ENCODE measurements at places on chromosomes 11 and 22. TPM values are rescaled to one million over a fixed set of nuclear protein-coding genes. Genes with fewer than 3 reads are reported as not detected.

DNA sequence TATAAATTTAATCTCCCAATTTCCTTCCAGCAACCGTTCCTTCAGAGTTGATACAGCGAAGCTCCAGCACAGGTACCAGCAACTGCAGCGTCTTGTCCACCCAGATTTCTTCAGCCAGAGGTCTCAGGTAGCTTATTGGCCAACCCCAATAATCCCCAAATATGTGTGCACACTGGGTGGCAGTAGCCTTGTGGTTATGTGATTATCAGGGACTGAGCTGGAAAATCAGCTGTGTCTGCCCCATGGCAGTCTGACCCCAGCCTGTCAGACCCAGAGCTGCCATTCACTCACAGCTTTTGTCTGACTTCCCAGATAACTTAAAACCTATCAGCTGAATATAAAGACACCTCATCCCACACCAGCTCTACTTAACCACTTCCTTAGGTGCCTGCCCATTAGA is 2.0 kb downstream of the HSCB start:
- H3K27me3 ChIP-seq = no peaks in the 10 kb centered on the region
- H3K4me1 ChIP-seq = peaks cover 23% of the 10 kb centered on the region
- H3K4me3 ChIP-seq = peak overlapping the region; percentile 90
- no peak for DNase-seq
- H3K36me3 ChIP-seq = peaks cover 43% of the 10 kb centered on the region
- peak overlapping the region; percentile 66 for H3K27ac ChIP-seq

DNA sequence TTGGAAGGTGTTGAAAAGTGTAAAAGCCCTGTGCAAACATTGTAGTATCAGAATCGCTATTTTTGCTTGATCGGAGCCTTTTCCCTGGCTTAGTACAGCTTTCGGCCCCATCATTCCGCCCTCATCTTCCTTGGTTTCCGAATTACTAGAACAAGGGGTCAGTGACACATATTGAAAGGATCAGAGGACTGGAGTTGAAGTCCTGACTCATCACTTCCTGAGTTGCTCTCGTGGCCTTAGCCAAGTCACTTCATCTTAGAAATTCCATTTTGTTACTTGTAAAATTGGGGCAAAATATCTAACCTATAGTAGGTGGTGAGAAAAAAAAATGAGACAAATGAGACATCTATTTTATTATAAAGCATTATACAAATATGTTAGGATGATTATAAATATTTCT is 375.0 kb downstream of the NTM start:
- no peak for DNase-seq
- H3K4me3 ChIP-seq = no peak overlapping the region
- no peaks in the 10 kb centered on the region for H3K4me1 ChIP-seq
- no peak overlapping the region for H3K27ac ChIP-seq
- H3K27me3 ChIP-seq = no peaks in the 10 kb centered on the region
- no peaks in the 10 kb centered on the region for H3K36me3 ChIP-seq

DNA sequence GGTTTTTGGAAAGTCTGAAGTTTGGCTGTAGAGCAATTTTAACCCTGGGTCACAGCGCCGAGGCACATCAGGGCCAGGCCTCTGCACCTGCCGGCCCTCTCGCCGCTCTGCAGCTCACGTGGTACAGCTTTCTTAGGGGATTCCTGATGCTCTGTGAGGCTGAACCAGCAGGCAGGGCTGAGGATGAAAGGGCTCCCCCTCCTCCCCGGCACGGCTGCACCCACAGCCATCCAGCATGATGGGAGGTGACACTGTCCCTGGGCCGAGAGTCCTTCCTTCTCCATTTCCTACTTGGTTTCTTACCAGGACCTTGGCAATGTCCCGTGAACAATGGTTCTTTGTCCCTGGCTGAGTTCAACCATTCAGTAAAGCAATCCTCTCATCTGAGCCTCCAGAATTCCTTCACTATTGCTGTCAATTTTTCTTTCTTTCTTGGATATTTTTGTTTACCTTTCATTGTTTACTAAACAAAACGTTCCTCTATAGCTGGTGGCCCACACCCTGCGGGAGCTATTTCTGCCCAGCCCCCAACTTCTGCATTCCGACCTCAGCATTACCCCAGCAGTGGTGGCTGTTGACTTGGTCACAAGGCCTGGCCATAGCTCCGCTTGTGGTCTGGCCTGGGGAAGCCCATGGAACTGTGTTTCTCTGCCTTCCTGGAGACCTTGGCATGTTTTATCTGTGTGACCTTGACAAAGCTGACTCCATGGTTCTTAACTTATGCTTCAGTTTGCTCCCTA is 172.8 kb upstream of the B3GAT1 start:
- no peak overlapping the region for H3K27ac ChIP-seq
- H3K4me3 ChIP-seq = no peak overlapping the region
- no peak for DNase-seq
- no peaks in the 10 kb centered on the region for H3K4me1 ChIP-seq
- H3K36me3 ChIP-seq = no peaks in the 10 kb centered on the region
- no peaks in the 10 kb centered on the region for H3K27me3 ChIP-seq

FBLN1 gene
- total RNA-seq = 28.6 TPM

DNA sequence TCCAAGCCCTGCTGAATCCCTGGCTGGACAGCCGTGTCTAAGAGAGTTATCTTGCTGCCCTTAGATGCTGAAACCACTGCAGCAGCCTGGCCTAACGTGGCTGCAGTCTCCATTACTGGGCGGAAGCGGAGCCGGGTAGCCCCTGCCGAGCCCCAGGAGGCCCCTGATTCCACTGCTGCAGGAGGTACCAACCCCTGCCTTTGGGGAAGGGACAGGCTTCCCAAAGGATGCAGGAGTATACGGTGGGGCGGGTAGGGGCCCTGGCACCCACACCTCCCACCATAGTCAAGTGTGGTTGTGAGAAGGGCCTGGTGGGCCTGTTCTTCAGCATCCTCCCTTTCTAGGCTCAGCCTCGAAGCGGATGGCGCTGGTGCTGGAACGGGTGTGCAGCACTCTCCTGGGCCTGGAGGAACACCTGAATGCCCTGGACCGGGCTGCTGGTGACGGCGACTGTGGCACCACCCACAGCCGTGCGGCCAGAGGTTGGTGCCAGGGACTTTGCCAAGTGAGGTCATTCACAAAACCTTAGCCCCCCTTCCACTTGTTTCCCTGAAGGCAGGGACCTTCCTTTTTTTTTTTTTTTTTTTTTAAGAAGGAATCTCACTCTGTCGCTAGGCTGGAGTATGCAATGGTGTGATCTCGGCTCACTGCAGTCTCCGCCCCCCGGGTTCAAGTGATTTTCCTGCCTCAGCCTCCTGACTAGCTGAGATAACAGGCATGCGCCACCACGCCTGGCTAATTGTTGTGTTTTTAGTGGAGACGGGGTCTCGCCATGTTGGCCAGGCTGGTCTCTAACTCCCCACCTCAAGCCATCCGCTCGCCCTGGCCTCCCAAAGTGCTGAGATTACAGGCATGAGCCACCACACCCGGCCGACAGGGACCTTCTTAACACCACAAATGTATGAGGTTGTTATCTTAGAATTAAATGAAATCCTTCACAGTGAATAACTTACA is 11.0 kb downstream of the TKFC start:
- H3K4me3 ChIP-seq = no peak overlapping the region
- no peaks in the 10 kb centered on the region for H3K4me1 ChIP-seq
- no peaks in the 10 kb centered on the region for H3K27me3 ChIP-seq
- DNase-seq = no peak
- no peak overlapping the region for H3K27ac ChIP-seq

- peaks cover 94% of the 10 kb centered on the region for H3K27me3 ChIP-seq
- no peak overlapping the region for H3K27ac ChIP-seq
- DNase-seq = no peak
- H3K4me1 ChIP-seq = no peaks in the 10 kb centered on the region
These were observed 897 bp downstream of the PNPLA5 start for GRCh38 chr22:43890901-43891331.

RIBC2 gene
- total RNA-seq = 4.5 TPM
